ENCODE measurements at places on chromosomes 5 and 9.

DNA sequence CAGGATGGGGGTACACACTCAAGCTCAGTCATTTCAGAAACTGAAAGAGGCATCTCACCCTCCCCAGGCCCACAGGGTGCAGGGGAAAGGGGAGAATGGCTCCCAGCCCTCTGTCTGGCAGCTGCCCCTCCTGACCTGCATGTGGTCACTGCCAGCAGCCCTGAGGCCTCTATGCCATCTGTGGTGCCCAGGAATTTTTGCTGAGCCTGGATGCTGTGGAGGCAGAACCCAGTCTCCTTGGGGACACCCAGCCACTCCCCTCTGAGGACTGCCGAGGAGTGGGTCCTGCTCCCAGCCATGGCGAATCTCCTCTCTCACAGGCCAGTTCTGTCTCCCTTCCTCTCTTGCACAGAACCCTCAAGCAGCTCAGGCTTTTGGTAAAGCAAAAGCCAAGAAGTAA is 104.0 kb upstream of the ALDH1B1 start:
- no peak for DNase-seq

GRCh38 chr9:128792978-128793686 is 6.1 kb downstream of the TBC1D13 start:
- no peak for DNase-seq

GRCh38 chr9:112012026-112012902 is 115.7 kb downstream of the UGCG start:
- no peak for DNase-seq

DNA sequence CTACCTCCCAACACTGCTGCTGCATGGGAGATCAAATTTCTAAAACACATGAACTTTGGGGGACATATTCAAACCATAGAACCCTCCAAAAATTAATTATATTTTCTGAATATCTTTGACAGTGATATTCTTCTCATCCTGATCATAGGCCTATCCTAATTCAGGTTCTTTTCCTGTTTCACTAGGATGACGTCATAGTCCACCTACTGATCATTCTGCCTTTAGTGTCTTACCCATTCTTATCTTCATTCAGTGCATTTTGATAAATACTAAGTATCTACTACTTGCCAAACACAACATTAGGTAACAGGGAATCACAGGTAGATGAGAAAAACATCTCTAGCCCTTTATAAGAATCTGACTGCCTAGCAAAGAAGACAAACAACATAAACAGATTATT is 179.1 kb upstream of the PRLR start:
- DNase-seq = no peak

GRCh38 chr5:34854459-34855174 is 15.7 kb downstream of the TTC23L start:
- no peak for DNase-seq

DNA sequence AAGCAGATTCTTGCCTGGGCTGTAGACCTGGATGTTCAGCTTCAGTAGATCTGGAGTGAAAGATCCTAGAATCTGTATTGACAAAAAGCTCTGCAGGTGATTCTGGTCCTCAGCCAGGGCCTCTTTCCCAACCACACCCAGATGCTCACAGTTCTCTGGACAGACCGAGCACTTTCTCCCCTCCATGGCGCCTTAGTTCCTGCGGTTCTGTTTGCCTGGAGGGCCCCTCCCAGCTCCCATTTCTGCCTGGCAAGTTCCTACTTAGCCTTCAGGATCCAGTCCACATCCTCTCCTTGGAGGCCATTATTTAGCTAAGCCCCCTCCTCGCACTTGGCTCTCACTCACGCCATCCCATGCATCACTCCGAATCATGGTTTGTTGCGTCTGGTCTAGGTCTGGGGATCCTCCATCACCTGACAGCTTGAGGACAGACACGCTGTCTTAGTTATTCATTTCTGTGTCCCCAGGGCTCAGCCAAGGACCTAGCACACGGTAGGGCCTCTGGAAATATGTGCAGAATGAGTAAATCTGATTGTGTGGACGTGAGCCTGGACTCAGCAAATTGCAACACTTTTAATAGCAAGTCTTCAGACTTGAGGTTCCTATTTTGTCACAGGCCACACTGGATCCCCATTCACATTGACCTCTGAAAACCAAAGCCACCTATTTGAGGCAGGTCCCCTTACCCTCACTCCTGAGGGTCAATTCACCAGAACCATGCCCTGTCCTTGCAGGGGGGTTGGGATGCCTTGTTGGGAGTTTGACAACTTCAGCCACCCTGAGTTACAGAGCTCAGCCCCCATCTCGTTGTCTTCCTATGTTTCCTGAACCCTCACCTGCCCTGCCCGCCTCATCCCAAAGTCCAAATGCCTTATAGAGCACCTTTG is 50.7 kb downstream of the COL15A1 start:
- no peak for DNase-seq

GRCh38 chr9:79699479-79699878 is 127.7 kb downstream of the TLE4 start:
- no peak for DNase-seq

DNA sequence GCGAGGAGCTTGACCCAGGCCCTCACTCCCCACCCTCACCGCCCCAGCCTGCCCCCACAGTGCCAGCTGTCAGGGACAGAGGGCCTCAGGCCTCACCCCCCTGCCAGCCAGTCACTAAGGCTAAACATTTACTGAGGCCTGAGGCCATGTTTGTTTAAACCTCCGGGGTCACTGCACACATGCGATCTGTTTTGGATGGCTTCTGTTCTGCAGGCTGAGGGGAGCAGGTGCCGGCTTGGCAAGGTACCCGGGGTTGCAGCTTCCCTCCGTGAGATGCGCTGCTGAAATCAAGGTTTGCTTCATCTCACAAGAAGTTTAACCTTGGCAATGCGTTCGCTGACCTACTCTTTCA is 103.3 kb upstream of the BOD1 start:
- DNase-seq = no peak

DNA sequence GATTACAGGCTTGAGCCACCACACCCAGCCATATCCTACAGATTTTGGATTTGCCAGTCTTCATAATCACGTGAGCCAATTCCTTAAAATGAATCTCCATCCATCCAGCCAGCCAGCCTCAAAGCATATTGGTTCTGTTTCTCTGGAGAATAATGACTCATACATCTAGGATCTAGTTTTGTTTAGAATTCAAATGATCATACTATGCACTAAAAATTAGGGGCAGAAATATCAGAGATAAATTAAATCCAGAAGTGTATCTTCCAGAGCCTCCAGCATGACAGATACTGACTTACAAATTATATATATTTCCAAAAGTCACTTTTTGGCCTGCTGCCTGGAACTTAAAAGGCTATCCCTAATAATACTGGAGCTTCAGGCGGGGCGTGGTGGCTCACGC is 119.1 kb upstream of the NR5A1 start:
- no peak for DNase-seq

DNA sequence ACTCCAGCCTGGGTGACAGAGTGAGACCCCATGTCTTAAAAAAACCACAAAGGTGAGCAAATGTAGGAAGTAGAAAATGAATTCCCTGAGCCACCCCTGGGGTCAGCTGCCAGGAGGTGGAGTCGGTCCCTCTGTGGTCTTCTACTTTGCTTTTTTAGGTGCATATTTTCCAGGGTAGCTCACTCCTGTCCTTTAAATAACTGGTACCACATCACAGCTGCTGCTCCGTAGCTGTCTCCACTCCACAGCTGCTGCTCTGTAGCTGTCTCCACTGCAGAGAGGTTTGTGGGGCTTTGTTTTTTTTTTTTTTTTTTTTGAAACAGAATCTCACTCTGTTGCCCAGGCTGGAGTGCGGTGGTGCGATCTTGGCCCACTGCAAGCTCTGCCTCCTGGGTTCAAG is 8.9 kb downstream of the WDR5 start:
- DNase-seq = no peak

GRCh38 chr9:131708226-131709002 is 31.5 kb downstream of the RAPGEF1 start:
- no peak for DNase-seq

DNA sequence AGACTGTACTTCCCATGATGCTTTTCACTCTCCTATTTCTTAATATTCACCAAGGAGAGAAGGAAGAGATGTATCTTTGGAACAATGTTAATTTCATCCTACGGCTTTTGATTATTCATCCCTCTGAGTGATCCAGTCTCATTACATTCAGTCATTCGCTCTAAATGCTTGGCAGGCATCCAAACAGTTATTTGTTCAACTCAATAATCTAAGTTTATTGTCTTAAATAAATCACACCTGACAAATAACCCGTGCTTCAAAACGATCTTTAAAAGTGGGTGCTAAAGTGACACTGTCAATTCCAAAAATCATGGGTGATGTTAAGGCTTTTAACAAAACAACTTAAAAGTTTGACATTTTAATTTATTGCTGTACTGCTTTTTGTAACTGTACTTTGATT is 233.1 kb downstream of the RASEF start:
- DNase-seq = no peak

DNA sequence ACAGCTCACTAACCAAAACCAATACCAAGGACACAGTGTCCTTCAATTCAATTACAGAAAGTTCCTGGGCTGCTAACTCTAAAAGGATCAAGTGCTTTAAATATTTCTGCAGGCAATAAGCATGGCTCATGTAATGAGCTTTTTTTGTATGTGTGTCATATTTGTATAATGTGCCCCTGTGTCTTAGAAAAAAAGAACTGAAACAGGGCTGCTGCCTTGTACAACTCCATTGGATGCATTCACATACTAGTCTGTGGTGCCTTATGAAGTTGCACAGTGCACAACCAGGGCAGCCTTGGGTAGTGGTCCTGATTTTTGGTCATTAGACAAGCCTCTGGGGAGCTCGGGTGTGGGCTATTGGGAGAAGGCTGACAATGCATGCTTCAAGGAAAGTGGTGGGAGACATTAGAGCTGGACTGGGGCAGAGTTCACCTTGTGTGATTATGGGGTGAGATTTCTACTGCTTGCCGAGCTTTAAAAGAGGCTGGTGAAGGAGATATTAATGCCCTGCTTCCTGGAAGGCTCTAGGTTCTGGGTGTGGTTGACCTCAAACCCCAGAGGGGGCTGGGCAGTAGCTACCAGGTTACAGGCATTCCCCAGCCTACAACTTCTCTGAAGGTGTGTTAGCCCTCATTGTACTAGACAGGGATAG is 3.6 kb upstream of the CPEB4 start:
- DNase-seq = peak; percentile 57

GRCh38 chr9:89372979-89373378 is 54.7 kb downstream of the SECISBP2 start:
- no peak for DNase-seq

GRCh38 chr5:1642221-1642620 is 118.5 kb upstream of the LPCAT1 start:
- DNase-seq = no peak

DNA sequence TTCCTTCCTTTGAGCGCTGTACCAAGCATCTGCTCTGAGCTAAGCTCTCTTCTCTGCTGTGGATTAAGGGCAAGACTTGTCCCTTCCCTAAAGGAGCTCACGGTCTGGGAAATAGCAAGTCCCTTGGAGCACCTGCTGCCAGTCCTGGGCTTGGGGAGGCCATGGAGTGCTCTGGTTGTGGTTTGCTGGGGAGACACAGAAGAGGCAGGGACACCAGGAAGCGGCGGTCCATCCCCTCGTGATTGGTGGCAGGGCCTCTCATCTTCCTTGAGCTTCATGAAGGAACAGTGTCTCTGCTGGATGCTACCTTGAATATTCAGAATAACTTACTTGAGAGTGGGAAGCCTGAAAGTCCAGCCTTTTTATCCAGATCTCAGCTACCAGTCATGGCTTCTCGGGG is 35.3 kb downstream of the COL5A1 start:
- DNase-seq = no peak

DNA sequence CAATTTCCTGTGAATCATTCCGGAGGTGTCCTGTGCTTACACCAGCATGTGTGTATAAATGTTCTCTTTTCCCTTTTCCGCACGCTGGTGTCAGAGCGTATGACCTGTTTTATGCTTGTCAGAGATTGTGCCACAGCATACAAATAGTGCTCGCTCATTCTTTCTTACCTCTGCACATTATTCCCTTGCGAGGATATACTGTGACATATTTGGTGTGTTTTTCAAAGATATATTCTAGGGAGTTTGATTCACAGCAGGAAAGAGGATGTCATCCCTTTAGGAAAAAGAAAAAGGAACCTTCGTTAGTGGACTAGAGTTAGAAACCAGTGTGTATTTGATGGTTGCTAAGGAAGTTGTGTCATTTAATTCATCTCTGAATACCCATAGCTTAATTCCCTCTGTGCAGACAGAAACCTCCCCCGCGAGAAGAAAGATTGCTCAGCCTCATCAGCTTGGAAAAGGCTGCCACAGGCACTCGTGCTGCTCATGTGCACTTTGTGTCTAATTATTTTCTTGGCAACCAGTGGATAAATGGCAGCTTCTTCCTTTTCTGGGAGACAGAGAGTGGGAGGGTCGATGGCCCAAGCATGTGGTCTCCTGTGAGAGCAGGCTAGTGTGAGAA is 14.7 kb upstream of the CCIN start:
- DNase-seq = peak; percentile 59

- no peak for DNase-seq
Measured at GRCh38 chr5:7436521-7436920, 40.6 kb downstream of the ADCY2 start.

DNA sequence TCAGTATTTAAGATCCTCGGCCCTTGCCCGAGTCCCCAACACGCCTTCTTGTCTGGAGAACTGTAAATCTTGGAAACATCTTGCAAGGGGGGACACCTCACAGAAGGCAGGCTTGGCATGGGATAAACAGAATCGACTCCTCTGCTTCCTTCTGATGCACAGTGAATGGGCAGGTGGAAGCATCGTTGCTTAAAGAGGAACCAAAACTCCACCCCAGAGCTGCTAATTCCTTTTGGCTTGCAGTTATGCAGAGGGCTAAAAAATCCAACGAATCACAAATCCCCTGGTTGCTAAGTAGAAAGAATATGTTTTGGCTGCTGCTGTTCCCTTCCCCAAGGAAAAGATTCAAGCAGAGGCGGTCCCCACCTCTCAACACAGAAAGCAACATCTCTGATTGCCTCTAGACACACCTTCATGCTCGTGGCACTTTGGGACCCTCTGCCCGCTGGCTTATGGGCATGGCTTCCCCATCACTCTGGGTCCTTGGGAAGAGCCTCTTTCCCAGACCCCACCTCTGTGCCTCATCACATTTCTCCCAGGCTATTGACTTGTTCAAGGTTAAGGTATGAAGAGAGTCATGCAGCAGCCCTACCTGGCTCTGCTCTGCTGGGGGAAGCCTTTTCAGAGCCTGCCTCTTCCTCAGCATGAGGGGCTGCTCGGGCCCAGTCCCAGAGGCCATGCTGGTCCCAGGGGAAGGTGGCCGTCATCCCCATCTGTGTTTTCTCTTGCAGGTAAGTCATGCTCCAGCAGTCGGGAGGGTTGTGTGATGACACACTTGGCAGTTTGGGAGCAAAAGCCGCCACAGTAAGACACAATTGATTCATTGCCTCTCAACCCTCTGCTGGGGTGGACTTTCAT is 137.1 kb downstream of the KCNIP1 start:
- no peak for DNase-seq
